ENCODE measurements at places on chromosomes 5 and 9. TPM values are rescaled to one million over a fixed set of nuclear protein-coding genes. Genes with fewer than 3 reads are reported as not detected.
A peak's percentile ranks its signal among the peaks of the same experiment; 100 is the strongest.

GRCh38 chr9:80926611-80927010 is 762.7 kb downstream of the TLE1 start:
- no peak for DNase-seq

Gene PPP2R2B
- 14.1 TPM for total RNA-seq

DNA sequence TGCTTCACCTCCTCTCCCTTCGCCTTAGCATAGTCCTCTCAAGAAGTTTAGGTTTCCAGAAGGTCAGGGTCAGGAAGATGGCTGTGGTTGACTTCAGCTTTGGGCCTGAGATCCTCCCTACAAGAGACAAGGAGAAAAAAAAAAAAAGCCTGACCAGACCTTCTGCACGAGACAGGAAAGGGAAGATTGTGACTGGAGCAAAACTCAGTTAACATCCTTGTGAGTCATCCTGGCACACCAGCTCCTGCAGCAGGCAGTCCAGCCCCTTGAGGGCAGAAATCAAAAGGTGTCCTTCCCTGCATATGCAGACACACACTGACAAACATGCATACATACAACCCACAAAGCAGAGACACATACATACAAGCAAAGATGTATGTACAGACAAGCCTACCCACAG is 18.0 kb upstream of the ENHO start:
- peak; percentile 65 for DNase-seq

DNA sequence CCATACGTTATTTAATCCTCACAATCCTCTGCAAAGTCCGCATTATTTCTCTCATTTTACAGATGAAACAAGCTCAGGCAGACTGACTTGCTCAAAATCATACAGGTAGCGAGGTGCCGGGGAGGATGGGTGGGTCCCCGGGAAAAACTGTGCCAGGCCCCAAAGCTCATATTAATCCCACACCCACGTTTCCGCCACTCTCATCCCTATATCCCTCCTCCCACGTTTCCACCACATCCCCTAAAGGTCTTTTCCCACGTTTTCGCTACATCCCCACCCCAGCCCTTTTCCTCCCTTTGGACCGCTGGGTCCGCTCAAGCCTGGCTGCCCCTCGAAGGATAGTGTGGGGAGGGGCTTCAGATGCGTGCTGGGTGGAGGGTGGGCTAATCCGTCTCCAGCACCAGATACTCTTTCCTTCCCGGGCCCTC is 434 bp upstream of the FSD1L start:
- no peak for DNase-seq

DNA sequence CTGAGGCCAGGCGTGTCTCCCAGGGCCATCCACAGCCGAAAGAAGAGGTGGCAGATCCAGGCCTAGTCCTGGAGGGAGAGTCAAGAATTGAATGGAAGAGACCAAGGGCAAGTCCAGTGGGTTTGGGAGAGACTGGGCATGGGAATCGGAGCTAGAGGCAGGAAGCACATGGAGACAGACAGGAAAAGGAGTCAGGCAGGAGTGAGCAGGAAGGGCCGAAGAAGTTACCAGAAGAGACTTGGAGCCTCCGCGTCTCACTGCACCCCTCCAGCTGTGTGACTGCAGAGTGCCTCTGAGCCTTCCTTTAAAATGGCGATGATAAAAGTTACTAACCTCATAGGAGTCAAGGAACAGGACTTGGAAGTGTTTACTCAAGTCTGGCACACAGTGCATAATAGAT is 64.4 kb upstream of the ANGPTL2 start:
- no peak for DNase-seq
